Right kidney (tissue), 9 donors: ENCODE measurements at places on chromosomes 6 and 20.

- DNase-seq, result no peak
Measured at GRCh38 chr20:7850775-7851490, 89.3 kb downstream of the HAO1 start.

DNA sequence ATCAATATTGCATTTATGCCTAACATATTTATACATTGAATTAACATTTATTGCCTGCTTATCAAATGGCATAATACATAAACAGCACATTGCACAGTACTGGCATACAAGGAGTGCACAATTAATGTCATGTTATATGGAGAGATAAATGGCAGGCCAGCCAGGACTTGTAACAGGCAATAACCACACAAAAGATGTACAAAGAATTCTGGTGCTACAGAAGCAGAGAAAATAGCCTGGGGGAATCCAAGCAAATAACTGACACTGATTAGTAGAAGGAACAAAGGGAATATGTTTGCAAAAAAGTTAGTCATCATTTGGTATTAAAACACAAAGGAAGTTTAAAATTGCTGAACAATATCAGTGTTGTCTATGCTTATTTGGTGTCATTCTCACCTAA is 27.3 kb downstream of the COL21A1 start:
- DNase-seq, result no peak

DNA sequence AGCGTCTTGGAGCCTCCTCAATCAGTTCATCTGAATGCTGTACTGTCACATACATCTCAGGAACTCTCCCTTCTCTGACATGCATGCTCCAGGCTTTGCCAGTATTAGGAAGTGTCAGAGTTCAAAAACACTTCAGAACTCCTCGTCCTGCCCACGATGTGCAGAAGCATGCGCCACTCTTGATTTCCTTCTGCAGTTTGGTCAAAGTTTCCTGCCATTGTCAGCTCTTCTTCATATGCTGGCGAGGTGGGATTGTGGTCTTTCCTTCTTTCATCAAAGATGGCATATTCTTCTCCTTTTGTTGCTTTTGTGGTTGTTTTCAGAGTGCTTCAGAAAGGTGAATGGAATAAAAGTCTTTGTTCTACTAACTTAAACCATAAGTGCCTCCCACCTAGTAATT is 21.0 kb downstream of the SLC13A3 start:
- DNase-seq, result no peak

GRCh38 chr6:16092990-16093389 is 35.9 kb upstream of the MYLIP start:
- DNase-seq, result no peak

DNA sequence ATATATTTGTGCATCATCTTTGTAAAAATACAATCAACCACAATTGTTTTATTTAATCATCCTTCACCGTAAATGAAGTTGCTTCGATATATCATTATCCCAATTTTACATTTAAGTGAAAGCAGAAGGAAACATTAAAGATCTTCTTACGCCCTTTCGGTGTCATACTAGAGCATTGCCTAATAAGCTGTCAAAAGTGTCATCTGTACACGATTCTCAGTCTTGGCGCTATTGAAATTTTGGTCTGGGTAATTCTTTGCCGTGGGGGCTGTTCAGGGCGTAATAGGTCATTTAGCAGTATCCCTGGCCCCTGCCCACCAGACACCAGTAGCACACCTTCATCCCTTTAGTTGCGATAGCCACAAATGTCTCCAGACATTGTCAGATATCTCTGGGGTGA is 40.4 kb upstream of the TMEM170B start:
- DNase-seq, result no peak

- DNase-seq, result no peak
Measured at GRCh38 chr20:34859826-34860545, 12.7 kb downstream of the GGT7 start.

DNA sequence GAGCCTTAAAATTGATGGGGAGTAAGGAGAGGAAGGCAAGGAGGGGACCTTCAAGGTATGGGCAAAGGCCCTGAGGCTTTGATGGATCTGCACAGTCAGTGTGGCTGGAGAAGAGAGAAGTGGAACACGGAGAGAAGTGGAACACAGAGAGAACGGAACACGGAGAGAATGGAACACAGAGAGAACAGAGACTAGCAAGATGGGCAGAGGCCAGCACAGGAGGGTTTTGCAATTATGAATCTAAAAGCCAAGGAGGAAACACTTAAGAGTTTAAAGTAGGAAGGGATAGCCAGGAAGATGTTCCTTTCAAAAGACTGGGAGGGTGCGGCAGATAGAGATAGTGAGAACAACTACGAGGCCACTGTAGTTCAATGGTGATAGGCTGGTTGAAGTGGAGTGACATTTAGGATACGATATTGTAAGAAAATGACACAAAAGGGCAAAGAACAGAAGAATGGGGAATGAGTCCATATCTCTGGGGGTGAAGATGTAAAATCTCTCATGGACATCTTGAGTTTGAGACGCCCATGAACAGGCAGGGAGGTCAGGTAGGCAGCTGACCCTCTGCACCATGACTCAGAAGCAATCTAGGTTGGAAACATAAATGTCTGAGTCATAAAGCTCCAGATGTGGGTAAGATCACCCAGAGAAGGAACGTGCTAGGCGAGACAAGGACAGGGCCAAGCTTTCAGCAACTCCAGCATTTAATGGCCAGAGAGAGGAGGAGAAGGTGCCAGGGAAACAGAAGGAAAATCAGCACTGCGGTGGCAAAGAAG is 25.4 kb downstream of the ZMYND8 start:
- no peak for DNase-seq

- DNase-seq, result no peak
Measured at GRCh38 chr20:35886537-35886936, 67.8 kb downstream of the SCAND1 start.

- no peak for DNase-seq
Measured at GRCh38 chr6:90521955-90522354, 64.9 kb downstream of the MAP3K7 start.

DNA sequence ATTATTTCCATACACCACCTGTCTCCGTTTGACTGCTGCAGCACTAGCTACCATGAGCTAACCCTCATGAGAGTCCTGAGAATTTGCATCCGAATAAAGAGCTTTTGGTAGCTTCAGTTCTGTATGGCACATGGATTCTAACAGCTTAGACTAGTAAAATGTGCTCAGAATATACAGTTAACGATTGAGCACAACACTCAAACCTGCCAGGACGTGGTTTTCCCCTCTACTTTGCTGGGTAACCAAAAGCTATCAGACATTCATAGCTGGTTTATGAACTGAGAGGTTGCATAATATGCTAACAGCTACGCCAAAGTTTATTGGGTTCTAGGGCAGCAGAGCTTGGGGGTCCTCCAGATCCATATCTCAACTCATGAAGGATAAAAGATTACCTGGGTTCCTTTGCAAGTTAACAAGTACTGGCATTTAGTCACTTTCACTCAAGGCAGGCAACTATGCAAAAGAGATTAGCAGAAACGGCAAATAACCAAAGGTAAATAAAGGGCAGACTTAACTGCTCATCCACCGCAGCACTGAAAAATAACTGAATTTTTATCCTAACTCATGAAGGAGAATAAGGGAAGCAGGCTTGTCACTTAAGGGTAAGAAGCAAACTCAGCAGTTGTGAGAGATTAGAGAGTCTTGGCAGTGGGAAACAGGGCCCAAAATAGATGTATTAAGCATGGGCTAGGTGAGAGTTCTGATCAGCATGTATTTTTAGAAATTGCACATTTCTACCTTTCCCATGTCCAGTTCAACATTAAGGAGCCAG is 29.4 kb downstream of the NUDT3 start:
- DNase-seq, result no peak

DNA sequence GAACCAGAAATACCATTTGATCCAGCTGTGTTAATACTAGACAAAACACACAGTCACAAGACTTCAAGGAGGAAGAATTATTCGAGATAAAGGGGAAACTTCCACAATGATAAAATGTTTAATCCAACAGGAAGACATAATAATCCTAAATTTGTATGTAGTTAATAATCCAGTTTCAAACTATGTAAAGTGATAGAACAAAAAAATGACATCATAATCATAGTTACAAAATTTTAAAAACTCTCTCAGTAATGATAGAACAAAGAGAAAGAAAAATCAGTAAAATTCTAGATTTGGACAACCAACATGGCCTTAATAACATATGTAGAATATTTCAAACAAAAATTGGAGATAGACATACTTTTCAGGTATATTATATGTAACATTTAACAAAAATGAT is 38.9 kb downstream of the LINC00237 start:
- no peak for DNase-seq

GRCh38 chr6:126811321-126811720 is 307.1 kb upstream of the RSPO3 start:
- DNase-seq, result no peak

- DNase-seq, result no peak
Measured at GRCh38 chr6:110755411-110755834, 59.8 kb downstream of the CDK19 start.

DNA sequence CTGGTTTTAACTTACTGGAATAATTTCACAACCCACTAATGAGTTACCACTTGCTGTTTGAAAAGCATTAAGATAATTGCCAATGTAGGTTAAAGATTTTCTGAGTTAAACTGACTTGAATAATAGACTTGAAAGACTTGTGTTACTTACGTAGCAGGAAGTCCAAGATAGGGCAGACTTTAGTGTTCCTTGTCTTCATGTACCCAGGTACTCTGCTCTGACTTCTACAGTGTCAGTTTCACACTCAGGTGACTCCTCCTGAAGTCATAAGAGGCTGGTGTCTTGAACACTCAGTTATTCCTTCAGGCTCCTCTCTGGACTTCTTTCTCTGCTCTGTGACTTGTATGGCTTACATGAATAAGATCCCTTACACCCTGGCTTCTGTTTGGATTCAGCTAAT is 76.3 kb upstream of the SGK1 start:
- no peak for DNase-seq

DNA sequence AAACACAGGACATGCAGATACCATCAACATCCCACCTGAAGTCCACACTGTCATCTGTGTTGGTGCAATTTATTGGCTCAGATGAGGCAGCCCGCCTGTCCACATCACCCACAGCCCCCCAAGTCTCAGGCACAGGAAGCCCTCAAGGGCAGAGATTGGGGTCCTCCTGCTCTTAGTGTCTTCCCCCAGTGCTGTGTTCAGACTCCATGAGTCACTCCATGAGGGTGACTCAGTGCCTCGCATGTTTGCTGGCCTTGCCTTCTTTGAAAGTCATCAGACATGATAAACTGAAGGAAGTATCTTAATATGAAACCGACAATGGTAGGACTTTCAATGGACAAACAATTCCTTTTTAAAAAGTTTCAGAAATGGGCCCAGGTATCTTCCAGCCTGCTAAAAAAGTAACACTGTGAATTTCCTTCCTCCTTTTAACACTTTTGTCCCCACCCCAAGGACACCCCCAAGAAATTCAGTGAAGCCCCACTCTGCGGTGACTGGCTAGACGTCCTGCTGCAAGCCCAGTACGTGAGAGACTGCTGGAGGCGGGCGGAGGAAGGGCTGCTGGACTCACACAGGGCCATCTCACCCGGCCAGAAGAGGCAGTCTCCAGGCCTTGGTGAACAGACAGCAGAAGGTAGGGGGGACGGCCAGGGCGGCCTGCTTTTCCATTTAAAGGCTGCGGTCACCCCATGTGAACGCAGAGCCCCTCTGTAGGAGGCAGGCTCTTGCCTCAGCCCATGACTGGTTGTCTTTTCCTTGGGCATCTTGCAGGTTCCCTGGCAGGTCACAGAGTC is 43.0 kb upstream of the KCNK16 start:
- no peak for DNase-seq

- no peak for DNase-seq
Measured at GRCh38 chr6:24997231-24997630, 61.5 kb upstream of the RIPOR2 start.

DNA sequence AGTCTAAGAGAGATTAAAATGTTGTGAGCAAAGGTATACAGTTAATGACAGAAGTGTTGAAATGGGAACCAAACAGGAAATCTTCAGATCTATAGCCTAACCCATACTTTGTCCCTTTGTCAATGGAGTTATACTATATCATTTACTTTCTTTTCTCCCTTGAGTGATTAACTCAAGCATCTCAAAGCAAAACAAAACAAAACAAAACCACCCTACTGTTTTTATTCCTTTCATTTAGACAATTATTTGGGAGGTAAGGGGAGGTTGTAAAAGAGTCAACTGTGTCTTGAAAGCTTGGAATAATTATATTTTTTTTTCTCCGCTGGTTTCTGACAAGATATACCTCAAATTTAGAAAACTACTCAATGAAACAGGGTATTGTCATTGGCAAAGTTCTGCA is 139.8 kb upstream of the HMGN3 start:
- DNase-seq, result no peak

DNA sequence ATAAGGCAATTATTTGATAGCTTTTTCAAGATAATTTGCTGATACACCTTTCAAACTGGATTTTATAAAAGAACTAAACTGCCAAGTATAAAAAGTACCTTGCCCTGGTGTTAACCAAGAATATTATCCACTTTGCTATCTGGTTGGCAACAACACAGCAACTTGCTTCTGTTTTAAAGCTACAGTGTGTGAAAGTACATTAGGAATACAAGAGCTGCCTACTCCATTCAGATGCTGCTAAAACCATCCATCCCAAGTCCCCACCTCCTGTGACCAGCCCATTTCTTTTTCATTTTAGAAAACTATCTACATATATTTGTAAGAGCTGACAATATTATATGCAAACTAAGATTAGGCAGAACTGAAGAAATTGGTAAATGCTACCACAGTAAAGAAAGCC is 12.8 kb downstream of the CLDN20 start:
- DNase-seq, result no peak

GRCh38 chr6:21219241-21219640 is 374.3 kb upstream of the SOX4 start:
- DNase-seq, result no peak

DNA sequence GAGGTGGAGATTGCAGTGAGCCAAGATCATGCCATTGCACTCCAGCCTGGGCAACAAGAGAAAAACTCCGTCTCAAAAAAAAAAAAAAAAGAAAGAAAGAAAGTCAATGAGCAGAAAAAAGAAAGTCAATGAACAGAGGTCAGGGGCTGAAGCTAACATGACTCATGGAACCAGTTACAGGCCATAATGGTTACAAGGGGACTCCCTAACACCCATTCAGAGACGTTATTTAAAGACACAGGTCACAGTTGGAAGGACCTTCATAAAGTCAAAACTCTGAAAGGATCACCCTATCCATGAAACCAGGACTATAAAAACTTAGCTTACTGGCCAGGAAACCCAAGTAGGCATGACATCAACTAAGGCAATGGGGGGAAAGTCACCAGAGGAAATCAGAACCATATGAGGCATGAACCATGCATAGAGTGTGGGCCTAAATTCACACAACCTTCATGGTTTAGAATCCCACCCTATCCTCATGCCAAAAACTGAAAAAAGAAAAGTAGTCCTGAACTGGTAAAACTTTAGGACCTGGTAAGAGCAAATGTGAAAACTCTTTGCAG is 18.2 kb downstream of the FBXL4 start:
- DNase-seq, result no peak
